Activated T-cell treated with anti-CD3 and anti-CD28 coated beads for 1 hour (primary cell): ENCODE measurements at places on chromosomes 12 and 14.

- no peak for DNase-seq
Observed at GRCh38 chr12:126093908-126094307, 1028.7 kb downstream of the AACS start.

GRCh38 chr12:90126125-90126524, 417.5 kb upstream of the ATP2B1 start:
- DNase-seq = no peak

DNA sequence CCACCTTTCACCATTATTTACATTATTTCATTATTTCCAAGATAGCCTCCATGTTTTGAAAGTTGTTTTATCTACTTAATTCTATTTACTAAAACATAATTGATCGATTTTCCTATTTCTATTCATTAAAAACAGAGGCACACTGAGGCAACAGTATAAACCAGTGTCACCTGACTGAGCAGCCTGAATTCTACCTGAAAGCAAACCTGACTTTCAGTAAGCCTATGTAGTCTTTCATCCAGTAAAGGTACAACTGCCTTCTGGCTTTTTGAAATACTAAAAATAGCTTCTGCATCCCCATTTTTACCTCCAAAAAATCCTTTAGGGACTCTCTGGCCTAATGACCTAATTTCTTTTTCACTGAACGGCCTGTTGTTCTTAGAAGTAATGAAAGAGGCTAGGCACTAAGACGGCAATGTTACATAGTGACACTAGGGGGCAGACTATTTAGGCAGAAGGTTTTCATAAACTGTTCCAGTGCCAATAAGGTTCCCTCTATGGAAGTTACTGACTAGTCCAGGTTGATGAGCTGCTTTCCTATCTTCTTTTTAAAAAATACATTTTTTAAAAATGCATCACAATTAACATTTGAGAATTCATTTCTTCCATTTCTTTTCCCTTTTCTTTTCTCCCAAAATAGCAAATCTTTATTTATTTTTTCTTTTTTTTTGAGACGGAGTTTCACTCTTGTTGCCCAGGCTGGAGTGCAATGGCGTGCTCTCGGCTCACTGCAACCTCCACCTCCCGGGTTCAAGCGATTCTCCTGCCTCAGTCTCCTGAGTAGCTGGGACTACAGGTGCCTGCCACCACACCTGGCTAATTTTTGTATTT, 17.5 kb downstream of the ANAPC5 start:
- no peak for DNase-seq

- DNase-seq = peak; percentile 88
Observed at GRCh38 chr14:106518054-106518943, 991.9 kb downstream of the TMEM121 start.

- no peak for DNase-seq
Observed at GRCh38 chr14:68527329-68527851, 265.5 kb downstream of the ZFP36L1 start.

- DNase-seq = no peak
Observed at GRCh38 chr12:13060581-13060980, 16.4 kb downstream of the FAM234B start.

DNA sequence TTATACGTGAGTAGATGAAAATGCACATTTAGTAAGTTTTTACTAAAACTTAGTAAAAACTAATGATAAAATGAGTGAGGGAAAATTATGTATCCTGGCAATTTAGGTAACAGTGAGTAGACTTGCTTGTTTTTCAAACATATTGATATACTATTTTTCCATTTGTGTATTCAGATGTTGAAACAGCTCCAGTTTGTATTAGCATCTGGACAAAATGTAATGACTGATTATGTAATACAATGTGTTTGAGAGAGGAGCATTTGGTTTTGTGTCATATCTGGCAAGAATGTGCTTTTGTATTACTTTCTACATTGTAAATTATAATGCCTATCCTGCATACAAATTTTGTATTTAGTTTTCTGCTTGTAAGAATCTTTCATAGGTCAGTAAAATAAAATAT, 5.6 kb downstream of the CNOT2 start:
- DNase-seq = no peak

- DNase-seq = no peak
Observed at GRCh38 chr12:52692254-52692653, 11.1 kb downstream of the KRT77 start.

GRCh38 chr12:47808574-47809365, 10.9 kb downstream of the HDAC7 start:
- DNase-seq = peak; percentile 24

GRCh38 chr14:91220581-91221000, 23.9 kb downstream of the GPR68 start:
- DNase-seq = no peak

DNA sequence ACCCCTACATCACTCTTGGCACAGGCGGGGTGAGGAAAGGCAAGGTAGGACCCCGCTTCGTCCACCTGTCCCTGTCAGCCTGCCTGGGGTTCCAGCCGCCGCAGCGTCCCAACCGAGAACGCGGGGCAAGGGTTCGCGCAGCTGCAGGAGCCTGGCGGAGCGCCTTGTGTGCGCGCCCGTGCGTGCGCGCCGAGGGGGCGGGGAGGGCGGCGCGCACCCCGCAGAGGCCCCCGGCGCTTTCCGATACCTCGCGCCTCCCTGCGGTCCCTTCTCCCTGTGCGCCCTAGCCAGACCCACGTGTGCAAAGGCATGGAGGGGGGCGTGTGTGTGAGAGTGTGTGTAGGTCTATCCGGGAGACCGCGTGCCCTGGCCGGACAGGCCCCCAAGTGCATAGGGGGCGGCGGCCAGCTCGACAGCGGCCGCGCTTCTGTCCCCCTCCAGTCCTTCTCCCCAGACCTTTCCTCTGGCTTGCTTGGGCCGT, 122.4 kb downstream of the TSPAN9 start:
- DNase-seq = no peak

DNA sequence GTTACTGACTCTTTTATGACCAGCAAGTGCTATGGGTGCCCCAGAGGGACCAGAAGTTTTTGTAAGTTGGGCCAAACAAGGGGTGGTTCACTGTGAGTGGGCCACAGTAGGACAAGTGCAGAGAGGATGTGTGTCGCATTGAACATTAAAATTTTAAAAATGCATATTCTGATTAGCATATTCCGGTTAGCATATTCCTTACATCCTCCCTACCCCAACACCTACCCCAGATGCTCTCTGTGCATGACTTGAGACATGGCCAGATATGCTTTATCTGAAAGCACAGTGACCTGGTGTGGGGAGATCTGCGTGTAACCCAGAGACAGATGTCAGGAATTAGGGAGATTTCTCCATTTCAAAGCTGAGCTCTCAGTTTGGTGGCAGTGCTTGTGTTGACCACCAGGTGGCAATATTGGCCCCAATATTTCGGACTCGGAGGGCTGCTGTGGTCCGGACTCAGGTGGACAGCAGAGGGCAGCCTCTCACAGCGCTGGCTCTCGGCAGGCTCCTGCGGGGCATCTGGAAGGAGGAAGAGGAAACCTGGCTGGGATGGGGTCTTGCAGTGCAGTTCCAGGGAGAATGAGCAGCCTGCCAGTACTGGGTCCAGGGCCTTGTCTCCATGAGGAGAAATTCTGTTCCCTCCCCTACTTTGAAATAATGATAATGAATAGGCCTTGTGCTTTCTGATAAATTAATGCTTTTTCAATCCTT, 1.6 kb upstream of the CEBPE start:
- peak; percentile 58 for DNase-seq

DNA sequence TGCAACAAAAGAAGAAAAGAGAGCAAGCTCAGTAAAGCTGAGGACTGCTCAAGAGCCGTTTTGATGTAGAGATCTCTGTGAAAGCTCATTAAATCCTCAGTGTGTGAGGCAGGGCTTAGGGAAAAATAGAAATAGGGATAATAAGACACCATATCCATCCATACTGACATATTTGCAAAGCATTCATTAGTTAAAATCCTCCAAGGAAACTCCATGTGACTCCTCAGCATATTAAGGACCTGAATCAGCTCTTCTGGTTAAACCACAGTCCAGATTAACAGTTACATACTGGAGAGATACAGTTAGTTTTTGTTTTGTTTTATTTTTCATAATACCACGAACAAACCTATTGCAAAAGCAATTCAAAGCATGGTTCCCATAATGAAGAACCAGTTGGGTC, 288.2 kb downstream of the PAWR start:
- DNase-seq = no peak

DNA sequence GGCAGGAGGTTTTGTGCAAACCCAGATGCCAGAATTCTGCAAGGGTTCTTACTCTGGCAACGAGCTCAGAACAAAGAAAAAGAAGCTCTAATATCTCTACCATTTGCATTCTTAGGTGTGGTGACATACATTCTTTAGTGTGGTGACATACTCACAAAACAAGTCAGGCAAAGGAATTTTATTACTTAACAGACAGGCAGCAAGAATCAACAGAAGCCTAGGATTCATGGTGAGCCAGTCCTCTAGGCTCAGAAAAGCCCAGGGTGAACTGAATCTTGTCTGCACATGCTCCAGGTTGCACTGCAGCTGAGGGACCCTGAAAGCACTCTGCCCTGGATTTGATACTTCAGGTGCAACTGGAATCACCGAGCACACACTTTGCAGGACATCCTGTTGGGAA, 122.4 kb upstream of the PTPRQ start:
- DNase-seq = no peak

DNA sequence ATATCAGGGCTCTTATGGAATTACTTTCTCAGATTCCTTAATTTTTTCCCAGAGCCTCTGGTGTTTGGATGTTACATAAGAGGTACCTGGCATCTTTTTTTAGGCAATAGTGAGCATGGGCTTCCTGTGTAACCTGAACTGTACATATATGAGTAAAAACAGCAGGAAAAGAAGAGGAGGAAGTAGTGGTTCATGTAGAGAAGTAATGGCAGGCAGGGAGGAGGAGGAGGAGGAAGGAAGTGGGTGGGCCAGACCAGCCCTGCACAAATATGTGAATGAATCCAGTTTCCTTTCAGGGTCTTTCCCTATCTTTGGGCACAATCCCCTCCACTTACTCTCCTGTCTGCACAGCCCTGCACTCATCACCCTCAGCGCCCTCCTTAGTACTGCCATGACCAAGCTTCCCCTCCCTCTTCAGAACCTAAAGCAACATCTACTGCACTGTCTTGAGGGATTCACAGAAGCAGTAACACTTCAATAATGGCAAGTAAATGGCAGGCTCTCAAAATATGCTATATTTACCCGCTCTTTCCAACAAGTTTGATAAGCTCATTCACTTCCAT, 40.9 kb upstream of the GSG1 start:
- no peak for DNase-seq

GRCh38 chr12:113325916-113326315, 9.0 kb downstream of the SLC8B1 start:
- no peak for DNase-seq

- DNase-seq = no peak
Observed at GRCh38 chr12:45231515-45232145, 15.7 kb downstream of the ANO6 start.

DNA sequence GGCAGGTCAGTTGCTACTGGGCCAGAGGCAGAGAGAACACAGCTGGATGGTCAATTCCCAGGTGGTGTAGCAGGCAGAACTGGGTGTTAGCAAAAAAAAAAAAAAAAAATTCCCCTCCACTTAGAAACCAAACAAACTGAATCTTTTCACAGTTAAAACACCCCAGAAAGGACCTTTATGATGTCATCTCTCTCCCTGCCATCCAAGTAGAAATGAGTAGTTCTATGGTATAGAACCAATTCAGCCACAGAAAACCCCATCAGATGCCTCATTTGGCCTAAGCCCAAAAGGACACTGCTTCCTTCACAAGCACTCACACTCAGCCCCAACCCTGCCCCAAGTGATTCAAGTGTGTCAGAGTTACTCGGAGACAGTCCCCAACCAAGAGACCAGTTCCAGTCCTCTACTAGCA, 230.8 kb downstream of the DPF3 start:
- no peak for DNase-seq

DNA sequence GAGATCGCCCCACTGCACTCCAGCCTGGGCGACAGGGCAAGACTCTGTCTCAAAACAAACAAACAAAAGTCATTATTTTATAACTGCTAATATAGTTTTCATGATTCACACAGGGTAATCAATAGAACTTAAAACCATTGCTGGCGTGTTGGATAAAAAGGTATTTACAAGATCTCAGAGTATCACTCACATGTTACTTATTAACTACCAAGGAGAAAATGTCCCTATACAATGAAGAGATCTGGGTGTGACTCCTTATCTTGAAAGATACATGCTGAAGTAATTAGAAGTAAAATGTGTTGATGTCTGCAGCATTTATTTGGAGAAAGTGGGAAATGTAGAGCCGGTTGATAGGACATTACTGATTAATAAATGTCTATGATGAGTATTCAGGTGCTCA, 57.3 kb upstream of the PIK3C2G start:
- DNase-seq = no peak

DNA sequence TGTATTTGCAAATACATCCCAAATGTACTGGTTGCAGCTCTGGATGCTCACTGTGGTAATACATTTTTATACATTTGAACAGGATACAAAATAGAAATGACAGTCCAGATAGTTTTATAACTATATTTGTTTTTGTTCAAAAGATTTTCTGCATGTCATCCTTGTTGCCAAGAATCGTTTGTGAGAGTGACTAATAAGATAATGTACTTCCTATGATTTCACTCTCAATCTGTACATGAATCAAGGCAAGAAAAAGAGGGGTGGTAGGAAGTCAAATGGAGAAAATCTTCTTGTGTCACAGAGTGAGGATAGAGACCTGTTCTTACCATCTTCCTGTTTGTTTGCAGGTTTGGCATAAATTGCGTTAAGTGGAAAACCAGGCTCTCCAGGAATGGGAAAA, 13.9 kb downstream of the ARPC3 start:
- DNase-seq = no peak

GRCh38 chr14:32564596-32564995, 235.5 kb downstream of the AKAP6 start:
- DNase-seq = no peak

- DNase-seq = no peak
Observed at GRCh38 chr12:66002812-66003211, 127.7 kb downstream of the LLPH start.

- no peak for DNase-seq
Observed at GRCh38 chr12:94545935-94546771, 86.5 kb upstream of the CEP83 start.

DNA sequence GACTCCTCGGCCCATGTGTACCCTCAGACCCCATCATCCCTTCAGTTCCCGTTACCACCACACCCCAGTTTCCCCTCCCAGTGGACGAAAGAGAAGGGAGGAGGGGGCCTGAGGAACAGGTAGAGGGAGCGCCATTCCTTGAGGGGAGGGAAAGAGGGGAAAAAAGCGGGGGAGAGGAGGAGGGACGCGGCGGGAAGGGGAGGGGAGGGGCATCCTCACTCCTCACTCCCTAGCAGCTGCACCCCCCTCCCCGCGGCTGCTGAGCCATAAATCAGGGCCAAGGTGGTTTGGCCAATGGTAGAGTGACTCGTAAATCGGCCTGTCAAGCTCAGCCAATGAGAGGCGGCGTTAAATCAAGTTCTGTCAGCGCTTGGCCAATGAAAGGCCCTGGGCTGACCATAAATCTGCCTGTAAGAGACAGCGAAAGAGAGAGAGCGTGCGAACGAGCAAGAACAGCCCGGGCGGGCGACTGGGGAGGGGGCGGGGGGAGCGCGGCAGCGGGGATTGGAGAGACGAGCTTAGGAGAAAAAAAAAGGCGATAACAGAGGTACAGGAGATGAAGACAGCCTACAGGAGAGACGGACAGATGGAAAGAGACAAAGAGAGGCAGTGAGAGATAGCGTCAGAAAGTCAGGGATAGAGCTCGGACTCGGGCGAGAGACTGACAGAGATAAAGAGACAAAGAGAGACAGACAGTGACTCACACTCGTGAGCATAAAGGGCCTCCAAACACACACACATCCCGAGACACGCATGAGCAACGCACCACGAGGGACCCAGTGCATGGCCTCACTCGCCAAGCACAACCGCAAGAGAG, 5.1 kb downstream of the GPR84 start:
- DNase-seq = peak; percentile 86
